SK-N-DZ (cell line): ENCODE measurements at places on chromosomes 4 and X.
A peak's percentile ranks its signal among the peaks of the same experiment; 100 is the strongest.

DNA sequence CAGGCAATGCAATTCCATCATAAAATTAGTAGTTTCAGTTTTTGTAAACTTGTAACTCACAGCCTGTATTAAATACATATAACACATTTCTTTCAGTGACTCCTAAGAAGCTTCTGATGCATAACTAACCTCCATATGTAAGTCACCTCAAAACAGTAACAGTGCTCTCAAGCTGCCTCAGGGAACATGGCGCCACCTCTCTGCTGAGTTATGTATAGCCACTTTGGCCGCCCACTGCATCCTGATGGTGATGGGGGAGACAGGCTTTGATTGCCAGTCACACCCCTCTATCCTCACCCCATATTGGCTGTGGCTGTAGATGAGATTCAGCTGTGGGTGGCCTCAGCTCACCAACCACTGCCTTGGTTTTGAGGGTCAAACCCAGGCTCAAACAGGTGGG is 54.3 kb downstream of the LRBA start:
- peak; percentile 8 for DNase-seq

- DNase-seq = no peak
Measured at GRCh38 chrX:149152941-149153340, 352.2 kb downstream of the IDS start.

GRCh38 chrX:129706400-129707072 is 32.2 kb upstream of the XPNPEP2 start:
- DNase-seq = no peak

DNA sequence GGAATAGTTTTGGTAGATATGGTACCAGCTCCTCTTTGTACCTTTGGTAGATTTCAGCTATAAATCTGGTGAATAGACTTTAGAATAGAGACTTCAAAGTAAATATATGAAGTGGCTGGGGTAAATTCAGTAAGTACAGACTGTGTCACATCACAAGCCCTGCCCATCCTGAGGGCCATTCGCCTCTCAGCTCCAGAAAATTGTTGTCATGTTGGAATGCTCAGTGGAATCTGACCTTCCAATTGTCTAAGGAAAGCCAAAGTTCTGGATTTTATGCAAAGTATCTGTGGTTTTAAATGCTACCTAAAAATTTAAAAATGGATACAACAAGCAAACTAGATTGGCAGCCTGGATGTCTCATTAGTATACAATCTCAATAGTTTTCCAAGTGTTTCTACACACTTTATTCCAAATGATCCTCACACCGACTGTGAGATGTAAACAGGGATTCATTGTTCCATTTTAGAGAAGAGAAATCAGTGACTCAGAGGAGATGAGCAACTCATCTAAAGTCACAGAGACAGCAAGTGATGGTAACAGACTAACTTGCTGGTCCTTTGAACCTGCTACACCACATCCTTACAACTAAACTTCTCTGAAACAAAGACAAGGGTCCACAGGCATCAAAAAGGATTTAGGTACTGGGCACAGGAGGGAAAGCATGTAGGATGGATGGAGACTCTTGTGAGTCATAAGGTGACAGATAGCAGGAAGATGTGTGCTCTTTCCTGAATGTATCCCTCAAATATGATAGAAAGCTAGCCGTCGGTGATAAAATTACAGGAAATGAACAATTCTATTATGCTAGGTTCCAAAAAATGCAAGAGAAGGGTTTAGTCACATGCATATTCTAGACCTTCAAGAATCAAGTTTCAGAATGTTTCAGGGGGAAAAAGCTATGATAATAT is 127.3 kb downstream of the ATP10D start:
- no peak for DNase-seq

- DNase-seq = no peak
Measured at GRCh38 chrX:45165726-45166125, 35.0 kb downstream of the DIPK2B start.

DNA sequence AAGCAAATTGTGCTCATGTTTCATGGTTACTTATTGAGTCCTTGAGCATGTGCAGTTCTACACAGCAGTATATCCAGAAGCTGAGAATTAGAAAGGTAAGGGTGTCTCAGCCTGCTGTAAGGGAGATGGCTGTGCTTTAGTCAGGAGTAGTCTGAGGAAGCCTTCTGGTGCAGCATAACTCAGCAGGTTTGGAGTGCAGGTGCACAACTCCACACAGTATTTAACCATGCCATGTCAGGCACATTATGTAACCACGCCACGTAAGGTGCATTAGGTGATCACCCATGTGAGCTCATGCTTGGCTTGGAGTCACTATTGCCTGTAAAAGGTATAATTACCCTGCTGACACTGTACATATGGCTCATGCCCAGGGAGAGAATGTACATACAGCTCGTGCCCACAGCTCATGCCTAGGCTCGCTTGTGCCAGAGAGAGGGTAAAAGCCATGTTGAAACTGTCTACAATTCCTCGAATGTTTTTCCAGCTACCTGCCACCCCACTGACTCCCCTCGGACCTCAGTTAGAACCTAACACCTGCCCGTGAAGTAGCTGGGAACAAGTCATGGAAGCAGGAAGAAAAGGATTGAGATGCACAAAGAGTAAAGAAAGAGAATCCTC is 37.8 kb downstream of the UCHL1 start:
- no peak for DNase-seq

GRCh38 chr4:41839916-41840854 is 91.7 kb upstream of the PHOX2B start:
- DNase-seq = no peak

GRCh38 chr4:189304809-189305208 is 635.9 kb upstream of the FRG1 start:
- DNase-seq = peak; percentile 48

DNA sequence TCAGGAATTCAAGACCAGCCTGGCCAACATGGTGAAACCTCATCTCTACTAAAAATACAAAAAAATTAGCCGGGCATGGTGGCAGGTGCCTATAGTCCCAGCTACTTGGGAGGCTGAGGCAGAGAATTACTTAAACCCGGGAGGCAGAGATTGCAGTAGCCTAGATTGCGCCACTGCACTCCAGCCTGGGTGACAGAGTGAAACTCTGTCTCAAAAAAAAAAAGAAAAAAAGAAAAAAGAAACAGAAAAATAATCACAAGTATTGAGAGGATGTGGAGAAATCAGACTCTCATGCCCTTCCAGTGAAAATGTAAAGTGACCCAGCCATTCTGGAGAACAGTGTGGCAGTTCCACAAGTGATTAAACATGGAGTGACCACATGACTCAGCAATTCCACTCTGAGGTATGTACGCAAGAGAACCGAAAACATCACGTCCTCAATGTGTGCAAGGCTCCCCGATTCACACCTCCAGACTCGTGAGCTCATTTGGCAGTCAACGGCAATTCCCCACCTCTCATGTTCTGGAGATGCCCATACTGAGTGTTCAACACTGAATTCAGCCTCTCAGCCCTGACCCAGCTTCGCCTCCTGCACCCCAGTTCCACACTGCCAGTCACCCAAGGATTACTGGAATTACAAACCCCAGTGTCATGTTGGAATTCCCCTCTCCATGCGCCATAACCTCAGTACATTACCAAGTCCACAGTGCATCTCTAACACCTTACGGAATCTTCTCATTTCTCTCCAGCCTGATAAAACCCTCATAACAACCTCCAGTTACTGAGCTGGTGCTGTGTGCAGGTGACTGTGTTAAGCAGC is 21.1 kb downstream of the ACOX3 start:
- no peak for DNase-seq

DNA sequence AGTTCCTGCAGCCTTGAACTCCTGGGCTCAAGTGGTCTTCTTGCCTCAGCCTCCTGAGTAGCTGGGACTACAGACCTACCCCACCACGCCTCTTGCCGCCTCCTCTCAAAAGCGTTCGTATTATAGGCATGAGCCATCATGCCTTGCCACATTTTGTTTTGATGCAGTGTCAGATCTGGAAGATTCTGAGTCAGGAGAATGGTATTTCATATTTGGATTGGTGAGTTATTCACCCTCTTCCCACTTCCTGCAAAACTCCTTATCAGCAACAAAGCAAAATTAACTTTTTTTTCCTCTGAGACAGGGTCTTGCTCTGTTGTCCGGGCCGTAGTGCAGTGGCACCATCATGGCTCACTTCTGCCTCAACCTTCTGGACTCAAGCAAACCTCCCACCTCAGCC is 29.6 kb downstream of the REST start:
- no peak for DNase-seq
